ENCODE measurements at places on chromosomes 6 and 20.

DNA sequence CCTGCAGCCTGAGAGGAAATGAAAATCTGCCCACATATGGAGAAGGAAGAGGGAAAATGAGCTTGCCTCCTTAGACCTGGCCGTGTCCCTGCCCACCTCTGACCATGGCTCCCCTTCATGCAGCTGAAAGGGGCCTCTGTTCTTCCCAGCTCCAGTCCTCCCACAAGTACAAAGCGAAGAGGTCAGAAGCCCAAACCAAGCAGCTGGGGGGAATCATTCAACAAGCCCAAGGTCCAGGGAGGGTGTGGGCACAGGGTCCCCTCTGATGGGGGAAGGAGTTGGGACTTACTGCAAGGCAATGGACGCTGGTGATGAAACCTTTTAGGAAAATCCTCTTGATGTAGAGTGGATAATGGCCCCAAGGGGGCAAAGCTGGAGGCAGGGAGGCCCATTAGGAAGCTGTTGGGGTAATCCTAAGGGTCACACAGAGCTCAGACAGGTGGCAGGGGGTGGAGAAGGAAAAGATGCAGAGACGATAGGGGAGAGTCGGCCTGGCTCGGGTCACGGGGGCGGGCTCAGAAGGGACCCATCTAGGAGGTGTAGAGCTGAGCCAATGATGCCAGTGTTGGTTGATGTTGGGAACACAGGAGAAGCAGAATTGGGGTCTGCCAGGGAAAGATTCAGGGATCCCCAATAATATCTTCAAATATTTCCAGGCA, 16.1 kb upstream of the GRM4 start:
- DNase-seq = no peak

DNA sequence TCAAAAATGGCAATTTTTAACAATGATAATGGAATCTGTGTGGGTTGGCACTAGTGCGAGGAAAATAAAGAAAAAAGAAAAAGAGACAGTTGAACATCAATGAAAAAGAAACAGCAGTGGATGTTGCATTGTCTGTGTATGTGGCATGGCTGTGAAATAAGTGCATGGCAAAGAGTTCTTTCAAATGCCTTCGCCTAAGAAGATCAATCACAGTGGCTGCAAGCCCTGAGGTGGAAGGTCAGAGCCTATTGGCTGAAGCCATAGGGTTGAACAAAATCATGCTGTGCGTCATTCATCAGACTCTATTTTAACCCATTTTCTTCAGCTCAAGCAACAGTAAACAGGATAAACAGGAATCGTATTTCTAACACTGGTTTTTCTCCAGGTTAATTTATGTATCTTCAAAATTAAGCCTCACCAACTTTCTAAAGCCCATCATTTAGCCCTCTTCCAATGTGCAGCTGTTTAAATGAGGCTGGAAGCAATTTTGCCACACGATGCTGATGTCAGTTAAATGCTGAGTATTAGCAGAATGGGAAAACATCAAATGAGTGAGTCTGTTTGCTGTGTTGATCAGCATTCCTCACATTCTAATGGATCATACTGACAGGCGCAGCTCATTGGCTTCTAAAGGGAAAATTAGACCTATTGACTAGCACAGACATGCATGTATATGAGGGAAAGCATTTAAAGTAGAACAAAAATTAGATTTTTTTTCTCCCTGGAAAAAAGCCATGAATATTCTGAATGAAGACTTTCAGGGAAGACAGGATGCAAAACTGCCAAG, 955.9 kb upstream of the EYS start:
- DNase-seq = no peak

GRCh38 chr6:125375821-125376220, 74.1 kb upstream of the HDDC2 start:
- DNase-seq = peak; percentile 69

DNA sequence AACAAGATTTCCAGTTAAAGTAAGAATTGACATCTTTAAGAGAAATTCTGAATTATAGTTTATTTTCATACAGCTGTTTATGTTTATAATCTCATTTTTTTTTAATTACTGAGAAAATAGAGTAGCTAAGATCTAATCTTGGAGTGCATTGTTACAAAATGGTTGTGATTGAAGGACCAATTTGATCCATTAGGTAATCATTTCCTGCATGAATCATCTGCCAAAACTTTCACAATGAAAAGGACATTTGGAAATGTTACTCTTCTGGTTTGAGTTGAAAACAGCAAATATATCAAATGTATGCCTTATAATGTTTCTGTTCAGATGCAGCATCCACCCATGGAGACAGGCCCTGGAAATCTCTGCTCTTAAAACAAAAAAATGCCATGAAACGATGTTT, 19.0 kb downstream of the TUBB2A start:
- DNase-seq = no peak

DNA sequence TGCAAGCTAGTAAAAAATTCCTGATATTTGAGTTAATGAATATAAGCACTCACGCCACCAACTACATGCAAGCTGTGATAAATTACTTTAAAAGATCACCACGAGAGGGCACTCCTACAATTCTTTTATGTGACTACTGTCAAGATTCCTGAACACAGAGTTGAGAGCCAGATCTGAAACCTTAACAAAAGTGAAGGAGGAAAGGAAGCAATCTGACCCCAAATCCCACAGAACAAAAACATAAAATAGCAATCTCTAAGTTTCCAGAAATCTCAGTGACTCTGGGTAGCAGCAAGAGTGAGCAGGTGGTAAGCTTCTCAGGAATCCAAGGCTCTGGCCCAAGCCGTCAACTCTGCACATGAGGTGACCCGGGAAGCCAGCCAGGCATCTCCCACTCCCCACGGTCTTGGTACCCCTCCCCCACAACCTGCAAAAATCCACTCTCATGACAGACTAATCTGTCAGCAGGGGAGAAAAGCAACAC, 55.1 kb downstream of the STAU1 start:
- peak; percentile 77 for DNase-seq

DNA sequence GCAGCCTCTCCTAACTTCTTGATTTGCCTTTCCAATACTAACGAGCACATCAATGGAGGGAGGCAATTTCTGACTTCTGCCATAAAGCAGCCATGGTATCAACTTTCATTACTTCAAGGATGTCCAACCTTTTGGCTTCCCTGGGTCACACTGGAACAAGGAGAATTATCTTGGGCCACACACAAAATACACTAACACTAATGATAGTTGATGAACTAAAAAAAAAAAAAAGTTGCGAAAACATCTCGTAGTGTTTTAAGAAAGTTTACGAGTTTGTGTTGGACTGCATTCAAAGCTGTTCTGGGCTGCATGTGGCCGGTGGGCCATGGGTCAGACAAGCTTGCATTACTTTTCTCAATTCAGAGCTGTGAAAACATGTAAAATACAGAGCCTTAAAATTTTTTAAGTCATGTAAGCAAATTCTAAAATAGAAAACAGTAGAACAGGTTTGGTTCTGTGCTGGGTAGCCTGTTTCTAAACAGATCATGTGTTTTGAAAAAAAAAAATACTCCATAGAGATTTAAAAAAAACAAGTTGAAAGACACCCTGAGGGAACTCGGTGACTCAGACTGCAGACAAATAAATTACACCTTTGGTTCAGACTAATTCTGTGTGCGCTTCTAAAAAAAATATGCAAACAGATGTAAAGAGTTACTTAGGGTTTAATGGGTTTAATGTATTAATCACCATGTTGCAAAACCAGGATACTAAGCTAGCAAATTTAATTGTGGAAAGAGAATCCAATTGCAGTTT, 43.6 kb upstream of the SLC22A23 start:
- DNase-seq = peak; percentile 38

DNA sequence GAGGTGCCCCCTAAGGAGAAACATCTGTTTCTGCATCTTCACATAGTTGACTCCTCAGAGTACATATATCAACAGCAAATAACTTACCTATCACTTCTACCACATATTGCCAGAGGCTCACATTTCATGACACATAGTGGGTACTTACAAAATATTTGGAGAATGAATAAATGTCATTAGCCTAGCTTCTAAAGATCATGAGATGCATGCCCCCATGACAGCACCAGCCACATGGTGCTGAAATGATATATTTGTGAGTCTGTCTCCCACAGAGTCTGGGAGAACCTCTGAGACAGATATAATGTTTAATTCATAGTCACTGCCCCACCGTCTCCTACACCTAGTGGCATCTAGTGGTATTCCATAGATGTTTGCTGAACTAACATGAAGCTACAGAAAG, 555.6 kb downstream of the KIF16B start:
- peak; percentile 10 for DNase-seq

- no peak for DNase-seq
These were observed 12.1 kb downstream of the MICB start for GRCh38 chr6:31510007-31510406.

- DNase-seq = no peak
These were observed 2.1 kb downstream of the MBOAT1 start for GRCh38 chr6:20210158-20210557.

DNA sequence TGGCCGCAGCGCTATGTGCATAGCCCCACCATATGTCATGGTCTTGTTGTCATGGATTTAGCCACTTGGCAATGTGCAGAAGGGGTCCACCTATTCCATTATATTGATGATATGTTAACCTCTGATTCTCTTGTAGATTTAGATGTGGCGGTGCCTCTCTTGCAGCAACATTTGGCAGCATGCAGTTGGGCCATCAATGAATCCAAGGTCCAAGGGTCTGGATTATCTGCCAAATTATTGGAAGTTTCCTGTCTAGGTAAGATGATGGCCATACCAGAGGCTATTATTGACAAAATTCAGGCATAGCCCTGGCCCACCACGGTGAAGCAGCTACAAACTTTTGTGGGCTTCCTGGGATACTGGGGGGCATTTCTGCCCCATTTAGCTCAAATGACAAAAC, 31.4 kb downstream of the HDDC2 start:
- no peak for DNase-seq

DNA sequence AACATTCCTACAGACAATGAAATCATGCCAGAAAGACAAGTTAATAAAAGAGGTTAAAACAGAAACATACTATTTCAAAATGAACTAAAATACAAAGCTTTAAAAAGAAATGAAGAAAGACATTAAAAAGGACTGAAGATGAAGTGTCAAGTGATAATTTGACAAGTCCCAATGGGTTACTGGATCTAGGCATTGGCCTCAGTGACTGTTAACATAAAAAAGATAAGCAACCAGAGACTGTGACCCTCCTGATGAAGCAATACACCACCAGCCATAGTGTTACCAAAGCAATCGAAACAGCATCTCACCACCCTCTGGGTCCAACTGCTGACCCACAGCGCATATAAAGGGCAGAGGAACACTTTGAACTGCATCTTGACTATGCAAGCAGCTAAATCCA, 130.3 kb downstream of the FIG4 start:
- no peak for DNase-seq

GRCh38 chr6:27178860-27179259, 68.6 kb upstream of the PRSS16 start:
- DNase-seq = no peak

DNA sequence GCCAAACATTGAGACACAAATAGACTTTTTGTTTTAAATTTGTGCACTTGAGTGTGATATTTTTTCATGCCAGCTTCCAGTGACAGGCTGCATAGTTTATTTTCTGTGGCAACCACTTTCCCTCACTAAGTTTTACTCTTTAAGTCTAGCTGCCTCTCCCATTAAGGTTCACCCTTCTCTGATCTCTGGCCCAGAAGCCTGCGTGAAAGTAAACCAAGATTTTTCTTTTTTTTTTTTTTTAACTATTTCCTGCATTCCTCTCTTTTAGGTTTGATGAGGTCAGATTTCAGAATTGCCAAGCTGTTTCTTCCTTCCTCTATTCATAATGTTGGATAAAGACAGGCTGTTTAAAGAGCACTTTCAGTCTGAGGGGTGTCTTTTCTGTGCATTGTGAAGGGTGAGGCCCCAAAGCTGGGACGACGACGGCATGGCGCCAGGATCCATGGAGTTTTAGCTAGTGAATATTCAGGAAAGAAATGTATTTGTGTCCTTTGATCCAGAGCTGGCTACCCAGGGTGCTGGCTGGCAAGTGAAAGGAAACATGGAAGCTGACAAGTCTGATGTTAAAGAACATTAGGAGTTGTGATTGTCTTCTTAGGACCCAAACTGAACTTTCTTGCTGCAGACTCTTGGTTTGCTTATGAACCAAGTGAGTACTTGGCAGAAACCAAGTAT, 50.7 kb downstream of the DOK5 start:
- DNase-seq = peak; percentile 34

DNA sequence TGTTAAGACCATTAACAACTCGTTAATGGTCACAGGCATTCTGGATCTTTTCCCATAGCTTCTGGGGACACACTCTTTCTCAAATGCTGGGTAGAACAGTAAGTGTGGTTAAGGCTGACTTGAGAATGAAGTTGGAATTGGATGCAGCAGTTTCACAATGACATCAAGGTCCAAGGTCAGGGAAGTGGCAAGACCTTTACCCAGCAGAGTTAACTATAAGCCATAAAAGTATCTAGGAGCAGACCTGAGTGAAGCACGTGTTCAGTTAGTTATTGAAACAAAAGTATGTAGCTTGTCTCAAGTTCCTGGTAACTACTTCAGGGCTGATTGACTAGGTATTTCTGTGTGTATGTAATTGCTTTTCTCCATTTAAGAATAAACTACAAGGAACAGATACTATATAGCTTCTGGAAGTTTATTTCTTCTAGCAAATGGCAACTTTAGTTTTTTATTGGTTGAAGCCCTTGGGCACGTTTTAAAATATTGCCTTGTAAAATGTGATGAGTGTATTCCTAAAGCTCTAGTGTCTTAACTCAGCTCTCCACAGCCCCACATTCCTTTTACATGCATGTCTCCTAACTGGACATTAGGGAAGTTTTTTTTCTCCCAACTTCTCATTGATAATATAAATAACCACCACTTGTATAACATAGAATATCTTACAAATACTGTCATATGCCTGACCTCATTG, 479.0 kb upstream of the CITED2 start:
- peak; percentile 64 for DNase-seq

DNA sequence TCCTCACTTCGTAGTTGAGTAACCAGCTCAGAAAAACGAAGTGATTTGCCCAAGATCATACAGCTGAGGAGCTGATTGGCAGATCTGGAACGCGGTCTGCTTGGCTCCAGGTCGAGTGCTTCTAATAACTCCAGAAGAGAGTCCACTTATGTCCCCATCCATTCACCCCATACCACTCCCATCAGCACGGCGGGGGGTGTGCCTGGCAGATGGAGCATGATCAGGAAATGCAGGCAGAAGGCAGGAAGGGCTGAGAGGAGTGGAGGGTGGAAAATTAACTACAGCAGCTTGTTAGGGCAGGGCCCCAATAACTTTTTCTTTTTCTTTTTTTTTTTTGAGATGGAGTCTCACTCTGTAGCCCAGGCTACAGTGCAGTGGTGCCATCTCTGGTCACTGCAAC, 15.0 kb downstream of the FITM2 start:
- DNase-seq = no peak

- peak; percentile 70 for DNase-seq
These were observed 36.8 kb downstream of the TSPYL4 start for GRCh38 chr6:116217069-116217468.

DNA sequence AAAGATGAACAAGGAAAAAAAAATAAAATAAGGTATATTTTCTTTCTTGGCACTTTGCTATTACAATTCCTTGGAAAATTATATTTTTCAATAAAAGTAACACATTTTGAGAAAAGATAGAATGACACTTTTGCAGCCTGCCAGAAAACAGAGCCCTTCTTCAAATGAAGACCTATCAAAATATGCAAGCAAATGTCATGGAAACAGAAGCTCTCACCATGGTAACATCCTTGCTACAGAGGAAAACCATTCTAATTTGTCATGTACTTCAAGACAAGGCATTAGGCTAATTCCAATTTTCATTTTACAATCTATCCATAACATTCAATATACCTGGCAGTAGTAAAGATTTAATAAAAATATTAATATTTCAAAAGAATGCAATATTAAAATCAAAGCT, 177.9 kb downstream of the RNGTT start:
- no peak for DNase-seq

GRCh38 chr20:51500311-51500710, 42.2 kb downstream of the NFATC2 start:
- no peak for DNase-seq

GRCh38 chr6:42154461-42155209, 12.2 kb upstream of the C6orf132 start:
- no peak for DNase-seq

Data from fibroblast of skin of scalp (primary cell).